Cerebellar nuclear complex (tissue), 1 donor: ENCODE measurements at places on chromosomes 16 and 17.

DNA sequence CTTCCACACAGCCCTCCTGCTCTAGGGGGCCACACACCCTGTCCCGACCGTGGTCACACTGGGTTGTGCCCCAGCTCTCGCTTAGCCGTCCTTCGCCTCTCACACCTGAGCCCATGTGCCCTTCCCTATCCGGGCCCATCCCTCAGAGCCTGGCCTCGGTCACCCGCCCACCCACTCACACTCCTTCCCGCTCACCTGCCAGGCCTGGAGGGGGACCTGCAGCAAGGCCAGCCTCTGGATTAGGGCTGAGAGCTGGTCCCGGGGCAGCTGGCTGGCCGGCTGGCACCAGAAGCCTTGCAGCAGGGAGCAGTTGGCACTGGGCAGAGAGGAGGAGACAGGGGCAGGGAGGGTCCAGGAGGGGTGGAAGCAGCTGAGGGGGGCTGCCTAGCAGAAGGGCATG, 9.7 kb downstream of the RPUSD1 start:
- DNase-seq = no peak

GRCh38 chr17:69692171-69692570, 277.7 kb downstream of the MAP2K6 start:
- DNase-seq = no peak

DNA sequence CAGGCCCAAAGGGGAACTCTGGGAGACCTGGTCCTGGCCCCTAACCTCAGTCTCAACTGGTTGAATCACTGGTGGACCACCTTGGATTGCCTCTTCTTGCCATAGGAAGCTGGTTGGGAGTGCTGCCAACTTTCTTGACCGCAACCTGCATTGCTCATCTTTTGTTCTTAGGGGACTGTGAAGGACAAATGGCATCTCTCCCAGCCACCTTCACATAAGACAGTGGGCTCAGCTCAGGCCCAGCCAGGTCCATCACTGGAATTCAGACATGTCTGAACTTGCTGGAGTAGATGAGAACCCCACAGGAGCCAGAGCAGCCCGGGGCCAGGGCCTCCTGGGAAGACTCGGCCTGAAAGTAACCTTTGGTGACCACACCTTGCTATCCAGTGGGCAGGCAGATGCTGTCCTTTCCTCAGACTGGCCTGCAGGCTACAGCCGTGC, 18.8 kb downstream of the ADORA2B start:
- DNase-seq = no peak

DNA sequence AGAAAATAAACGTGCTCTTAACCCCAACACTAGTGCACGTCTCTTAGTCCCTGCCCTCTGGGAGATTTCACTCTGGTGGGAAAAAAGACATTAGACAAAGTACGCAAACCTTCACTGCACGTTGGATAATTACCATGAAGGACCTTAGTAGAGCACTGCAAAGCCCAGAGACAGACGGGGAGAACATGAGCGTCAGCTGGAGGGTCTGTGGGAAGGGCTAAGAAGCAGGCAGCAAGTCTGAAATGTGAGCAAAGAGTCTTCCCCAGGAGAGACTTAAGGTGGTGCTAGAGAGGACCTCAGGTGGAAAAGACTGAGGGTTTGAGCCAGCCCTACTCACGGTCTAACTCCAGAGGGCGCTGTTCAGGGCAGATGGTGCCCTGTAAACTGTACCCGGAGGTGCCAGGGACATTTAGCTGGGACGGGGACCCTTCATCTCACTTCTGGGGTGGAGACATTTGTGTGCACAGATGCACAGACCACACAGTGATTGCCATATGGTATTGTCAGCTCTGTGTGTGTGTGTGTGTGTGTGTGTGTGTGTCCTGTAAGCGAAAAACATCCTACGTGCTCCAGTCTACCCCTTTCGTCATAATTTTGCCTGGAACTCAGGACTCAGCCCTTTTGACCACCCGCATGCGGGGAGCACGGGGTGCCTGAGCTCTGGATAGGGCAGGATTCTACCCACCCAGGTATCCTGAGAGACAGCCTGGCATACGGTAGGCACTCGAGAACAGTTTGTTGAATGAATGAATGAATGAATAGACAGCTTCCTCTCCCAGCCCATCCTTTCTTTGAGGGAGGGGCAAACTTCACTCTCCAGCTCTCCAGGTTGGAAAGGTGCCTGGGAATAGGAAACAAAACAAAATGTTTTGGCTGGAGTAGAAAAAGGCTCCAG, 10.1 kb upstream of the STAC2 start:
- no peak for DNase-seq

DNA sequence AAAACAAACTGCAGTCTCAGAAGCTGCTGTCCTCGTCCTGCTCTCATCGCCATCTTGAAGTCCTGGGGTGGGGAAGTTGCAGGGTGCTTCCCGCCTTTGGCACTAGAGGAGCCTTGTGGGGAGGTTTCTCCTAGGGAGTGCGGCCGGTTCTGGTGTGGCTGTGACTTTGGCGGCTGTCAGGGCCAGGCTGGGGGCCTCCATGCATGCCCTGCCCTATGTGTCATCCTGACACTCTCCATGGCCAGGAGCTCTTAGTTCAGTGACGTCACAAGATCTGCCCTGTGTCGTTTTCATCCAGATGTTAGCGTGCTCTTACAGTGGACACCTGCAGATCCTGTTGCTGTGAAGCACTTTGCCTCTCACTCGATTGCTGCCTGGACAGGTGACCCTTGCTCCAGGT, 49.6 kb downstream of the PLD6 start:
- no peak for DNase-seq

DNA sequence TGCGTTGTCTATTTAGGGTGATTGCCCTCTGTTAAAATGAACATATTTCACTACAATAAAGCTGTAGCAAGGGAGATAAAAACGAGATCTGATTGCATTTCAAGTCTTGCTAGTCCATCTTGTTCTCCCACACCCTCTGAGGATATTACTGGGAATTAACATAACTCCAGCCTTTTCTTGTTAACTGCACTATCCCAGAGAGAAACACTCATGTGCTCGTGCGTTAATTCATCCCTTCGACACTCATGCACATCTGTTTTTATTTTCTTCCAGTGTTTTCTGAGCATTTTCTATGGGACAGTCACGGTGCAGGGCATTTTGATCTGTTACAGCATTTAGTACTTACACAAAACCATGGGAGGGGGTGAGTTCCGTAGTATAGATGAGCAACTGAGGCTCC, 202.1 kb downstream of the CYLD start:
- no peak for DNase-seq

DNA sequence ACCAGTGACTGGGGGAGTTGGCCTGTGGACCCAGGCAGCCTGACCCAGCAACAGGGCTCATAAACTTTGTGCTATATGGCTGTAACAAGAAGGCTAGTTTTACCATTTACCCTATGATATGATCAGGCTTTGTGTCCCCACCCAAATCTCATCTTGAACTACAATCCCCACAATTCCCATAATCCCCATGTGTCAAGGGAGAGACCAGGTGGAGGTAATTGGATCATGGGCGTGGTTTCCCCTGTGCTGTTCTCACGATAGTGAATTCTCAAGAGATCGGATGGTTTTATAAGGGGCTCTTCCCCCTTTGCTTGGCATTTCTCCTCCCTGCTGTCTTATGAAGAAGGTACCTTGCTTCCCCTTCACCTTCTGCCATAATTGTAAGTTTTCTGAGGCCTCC, 111.2 kb upstream of the NLRP1 start:
- DNase-seq = no peak

DNA sequence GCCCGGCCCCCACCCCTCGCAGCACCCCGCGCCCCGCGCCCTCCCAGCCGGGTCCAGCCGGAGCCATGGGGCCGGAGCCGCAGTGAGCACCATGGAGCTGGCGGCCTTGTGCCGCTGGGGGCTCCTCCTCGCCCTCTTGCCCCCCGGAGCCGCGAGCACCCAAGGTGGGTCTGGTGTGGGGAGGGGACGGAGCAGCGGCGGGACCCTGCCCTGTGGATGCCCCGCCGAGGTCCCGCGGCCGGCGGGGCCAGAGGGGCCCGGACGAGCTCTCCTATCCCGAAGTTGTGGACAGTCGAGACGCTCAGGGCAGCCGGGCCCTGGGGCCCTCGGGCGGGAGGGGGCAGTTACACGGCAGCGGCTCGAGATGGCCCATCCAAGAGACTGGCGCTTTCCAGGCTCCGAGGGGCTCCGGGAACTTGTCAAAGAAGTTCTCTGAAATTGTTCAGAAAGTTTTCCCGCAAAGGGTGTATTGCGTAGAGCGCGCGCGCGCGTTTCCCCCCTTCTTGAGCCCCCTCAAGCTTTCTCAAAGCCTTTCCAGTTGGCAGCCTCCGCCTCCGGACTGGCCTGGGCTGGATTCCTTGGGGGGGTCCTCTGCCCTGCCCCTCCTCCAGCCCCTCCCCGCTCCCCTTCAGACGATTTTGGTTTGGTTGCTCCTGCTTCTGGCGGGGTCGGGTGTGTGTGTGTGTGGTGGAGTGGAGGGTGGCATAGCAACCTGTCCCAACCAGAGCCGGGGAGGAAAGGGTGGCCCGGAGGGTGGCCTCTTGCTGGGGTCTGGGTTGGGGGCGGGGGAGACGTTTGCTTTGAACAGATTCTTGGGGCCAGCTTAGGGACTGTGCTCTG, 504 bp downstream of the ERBB2 start:
- no peak for DNase-seq
